Kidney epithelial cell (primary cell): ENCODE measurements at places on chromosomes 2 and 18. TPM values are rescaled to one million over a fixed set of nuclear protein-coding genes. Genes with fewer than 3 reads are reported as not detected.

DNA sequence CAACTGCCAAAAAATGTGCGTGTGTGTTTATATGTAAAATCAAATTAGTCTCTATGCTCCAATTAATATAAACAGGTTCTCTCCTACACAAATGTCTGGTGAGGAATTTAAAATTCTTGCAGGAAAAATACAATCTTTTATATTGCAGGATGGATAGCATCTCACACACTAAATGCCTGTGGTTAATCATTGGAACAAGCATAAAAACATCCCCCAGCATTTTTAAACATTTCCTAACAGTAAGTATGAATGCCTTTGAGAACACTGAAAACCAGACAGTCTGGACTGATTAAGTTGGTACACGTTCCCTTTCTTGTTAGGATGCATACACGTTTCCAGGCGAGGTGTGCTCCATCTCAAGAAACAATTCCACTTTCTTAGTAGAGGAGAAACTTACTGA, 29.9 kb upstream of the PDE1A start:
- DNase-seq, result peak; percentile 1

- DNase-seq, result no peak
Observed at GRCh38 chr2:16031848-16032159, 91.5 kb downstream of the MYCN start.

DNA sequence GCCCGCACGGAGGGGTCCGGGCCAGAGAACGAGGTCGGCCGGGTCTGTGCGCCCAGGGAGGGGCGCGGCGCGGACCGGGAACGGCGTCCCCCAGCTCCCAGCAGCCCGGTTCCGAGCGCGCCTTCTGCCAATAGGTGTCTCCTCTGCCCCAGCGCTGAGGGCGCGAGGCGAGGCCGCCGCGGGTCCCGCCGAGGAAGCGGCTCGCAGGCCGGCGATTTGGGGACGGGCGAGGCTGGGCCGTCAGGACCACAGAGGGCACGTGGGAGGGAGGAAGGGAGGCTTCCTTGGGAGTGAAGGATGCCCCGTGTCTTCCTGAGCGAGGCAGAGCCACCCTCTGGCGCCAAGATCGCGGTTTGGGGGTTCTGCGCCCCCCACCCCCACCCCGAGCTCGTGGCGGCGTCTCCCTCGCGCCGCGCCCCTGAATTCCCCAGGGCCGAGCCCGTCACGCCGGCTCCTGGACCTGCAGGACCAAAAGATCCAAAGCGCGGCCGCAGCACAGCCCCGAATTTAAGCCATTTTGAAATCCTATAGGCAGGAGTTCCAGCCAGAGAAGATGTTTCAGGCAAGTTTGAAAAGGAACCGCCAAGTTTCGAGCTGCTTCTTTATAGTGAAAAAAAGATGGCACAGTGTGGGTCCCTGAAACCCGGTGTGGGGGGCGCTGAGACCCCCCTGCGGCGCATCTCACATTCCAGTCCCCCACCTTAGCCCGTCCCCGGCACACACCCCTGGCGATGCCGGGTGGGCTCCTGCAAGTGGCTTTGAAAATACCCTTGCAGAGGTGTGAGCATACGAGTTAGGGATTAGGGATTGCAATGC, 909 bp downstream of the NFATC1 start:
- DNase-seq, result no peak

GRCh38 chr18:35776473-35776872, 194.9 kb downstream of the GALNT1 start:
- DNase-seq, result no peak

GRCh38 chr2:158269143-158269542, 167.5 kb downstream of the UPP2 start:
- DNase-seq, result no peak

The SPP2 gene
- total RNA-seq, result not detected in 2 replicates

- no peak for DNase-seq
Observed at GRCh38 chr2:179272406-179273192, 8.0 kb upstream of the SESTD1 start.

The FOXI3 gene
- 0.21 TPM in 1 of 2 replicates, not detected in the other for total RNA-seq

The GAL3ST2 gene
- not detected in 2 replicates for total RNA-seq

DNA sequence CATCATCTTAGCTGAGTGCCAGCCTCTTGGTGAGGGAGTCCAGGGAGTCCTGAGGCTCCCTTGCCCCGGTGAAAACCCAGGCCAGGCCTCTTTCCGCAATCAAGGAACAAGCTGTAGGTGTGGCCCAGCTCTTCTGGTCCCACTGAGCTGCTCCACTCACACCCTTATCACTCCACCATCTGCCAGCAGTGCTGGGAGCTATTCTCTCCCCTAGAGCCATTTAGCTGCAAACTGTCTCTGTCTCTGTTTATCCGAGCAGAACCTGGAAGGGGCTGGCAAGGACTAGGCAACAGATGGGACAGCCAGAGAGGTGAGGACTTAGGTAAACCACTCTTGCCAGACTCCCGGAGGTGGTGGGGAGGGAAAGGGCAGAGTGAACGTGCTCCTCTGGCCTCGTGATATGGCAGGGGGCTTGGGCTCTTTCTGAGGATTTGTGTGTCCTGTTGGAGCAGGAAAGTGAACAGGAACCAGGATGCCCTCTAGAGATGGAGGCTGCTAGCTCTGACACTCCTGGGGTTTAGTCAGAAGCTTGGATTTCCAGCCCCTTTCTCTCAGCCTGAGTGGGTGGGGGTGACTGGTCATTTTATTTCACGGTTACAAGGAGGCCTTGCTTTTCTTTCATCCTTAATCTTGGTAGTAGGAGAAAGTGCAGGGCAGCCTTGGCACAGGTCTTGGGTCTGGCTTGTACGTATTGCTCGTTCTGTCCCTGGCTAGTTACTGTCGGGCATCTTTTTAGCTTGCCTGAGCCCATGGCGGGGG, 19.6 kb downstream of the B3GNT2 start:
- DNase-seq, result no peak

DNA sequence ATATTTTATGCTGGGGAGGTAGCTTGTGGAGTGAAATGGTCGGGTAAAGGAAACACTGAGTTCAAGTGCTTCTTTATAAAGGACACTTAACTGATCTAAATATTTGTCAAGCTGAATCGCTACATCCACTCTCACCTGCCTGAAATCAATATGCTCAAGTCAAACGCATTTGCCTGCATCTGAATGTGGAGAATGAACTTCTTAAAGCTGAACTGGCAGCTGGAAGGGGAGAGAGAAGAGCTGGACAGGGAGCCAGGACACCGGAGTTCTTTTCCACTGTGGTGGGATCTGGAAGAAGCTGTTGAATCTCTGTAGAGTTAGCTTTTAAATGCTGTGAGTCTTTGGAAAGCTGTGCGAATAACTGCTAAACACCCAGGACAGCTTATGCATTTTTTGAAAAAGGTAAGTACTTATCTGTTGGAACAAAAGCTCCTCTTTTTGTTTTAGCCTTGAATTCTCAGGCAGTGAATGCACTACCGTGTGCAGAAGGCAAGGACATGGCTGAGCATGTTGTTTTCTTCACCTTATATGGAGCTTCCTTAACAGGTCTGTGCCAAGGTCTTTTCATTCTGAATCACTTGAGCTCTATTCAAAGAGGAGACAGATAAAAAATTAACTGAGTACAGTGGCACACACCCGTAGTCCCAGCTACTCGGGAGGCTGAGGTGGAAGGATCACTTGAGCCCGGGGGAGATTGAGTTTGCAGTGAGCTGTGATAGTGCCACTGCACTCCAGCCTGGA, 74.2 kb upstream of the KLF7 start:
- DNase-seq, result peak; percentile 67
